CD4-positive, alpha-beta memory T cell (primary cell): ENCODE measurements at places on chromosomes 11 and 22. TPM values are rescaled to one million over a fixed set of nuclear protein-coding genes. Genes with fewer than 3 reads are reported as not detected.

The ANAPC15 gene
- 40.2 TPM for total RNA-seq

The SLC22A24 gene
- total RNA-seq: not detected

The OOSP3 gene
- total RNA-seq: not detected

The KCNJ11 gene
- not detected for total RNA-seq

- no peak for DNase-seq
Observed at GRCh38 chr11:115060840-115061239, 382.5 kb downstream of the NXPE2 start.

DNA sequence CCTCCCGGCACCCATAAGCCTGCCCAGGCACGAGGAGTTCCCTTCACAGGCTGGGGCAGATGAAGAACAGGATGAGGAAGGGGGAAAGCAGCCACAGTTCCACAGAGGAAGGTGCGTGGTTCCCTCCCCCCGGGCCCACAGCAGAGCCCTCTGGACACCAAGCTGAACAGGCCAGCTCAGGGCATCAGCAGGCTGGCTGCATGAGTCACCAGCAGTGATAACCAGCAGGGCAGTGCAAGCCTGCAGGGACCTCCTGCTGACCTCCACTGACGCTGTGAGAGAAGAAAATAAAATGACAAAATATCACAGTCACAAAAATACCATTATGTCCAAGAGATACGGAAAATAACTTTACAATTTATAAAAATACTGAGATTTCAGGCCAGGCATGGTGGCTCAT, 11.5 kb downstream of the RTL6 start:
- no peak for DNase-seq

GRCh38 chr11:33021501-33021900, 5.8 kb downstream of the DEPDC7 start:
- DNase-seq: no peak

GRCh38 chr11:696955-697491, 1.4 kb downstream of the TMEM80 start:
- DNase-seq: no peak

DNA sequence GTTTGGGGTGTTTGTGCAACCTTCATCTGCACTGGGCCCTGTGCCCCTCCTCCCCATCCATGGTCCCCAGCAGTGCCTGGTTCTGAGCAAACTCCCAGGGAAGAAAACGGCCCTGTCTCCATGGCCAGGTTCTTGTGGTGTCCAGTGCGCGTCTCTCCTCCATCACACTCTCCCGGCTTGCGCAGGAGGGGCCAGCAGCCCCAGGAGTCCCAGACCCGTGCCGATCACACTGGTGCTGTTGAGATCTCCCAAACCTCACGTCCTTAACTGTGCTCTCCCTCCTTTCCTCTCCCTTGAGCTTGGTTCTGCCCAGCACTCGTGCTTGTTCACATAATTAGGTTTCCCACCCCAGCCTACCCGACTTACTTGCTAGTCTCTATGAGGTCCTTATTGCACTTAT, 10.9 kb upstream of the GRK2 start:
- peak; percentile 37 for DNase-seq

- DNase-seq: peak; percentile 76
Observed at GRCh38 chr11:66022401-66023185, 3.7 kb downstream of the CATSPER1 start.

DNA sequence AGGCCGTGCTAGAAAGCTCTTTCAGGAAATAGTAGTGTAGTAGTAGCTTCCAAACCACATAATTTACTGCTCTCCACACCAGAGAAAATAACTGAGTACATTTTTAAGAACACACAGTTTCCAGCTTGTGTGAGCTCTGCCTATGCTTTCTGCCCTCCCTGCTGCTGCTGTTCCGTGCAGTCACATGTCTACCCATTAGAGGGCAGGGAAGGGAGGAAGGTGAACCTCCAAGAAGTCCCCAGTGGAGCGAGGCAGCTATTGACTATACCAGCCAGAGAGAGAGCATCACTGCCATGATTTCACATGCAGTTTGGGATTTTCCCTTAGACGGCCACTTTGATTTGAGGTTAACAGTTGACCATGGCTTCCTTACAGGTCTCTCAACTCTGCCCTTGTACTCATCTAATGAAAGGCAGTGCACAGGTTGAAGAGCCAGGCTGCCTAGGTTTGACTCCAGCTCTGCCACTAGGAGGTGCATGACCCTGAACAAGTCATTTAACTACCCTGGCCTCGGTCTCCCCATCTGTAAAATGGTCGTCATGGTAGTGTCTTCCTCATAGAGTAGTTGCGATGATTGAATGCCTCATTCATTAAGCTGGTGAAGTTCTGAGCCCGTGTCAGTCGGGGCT, 19.7 kb upstream of the CTTN start:
- DNase-seq: no peak

DNA sequence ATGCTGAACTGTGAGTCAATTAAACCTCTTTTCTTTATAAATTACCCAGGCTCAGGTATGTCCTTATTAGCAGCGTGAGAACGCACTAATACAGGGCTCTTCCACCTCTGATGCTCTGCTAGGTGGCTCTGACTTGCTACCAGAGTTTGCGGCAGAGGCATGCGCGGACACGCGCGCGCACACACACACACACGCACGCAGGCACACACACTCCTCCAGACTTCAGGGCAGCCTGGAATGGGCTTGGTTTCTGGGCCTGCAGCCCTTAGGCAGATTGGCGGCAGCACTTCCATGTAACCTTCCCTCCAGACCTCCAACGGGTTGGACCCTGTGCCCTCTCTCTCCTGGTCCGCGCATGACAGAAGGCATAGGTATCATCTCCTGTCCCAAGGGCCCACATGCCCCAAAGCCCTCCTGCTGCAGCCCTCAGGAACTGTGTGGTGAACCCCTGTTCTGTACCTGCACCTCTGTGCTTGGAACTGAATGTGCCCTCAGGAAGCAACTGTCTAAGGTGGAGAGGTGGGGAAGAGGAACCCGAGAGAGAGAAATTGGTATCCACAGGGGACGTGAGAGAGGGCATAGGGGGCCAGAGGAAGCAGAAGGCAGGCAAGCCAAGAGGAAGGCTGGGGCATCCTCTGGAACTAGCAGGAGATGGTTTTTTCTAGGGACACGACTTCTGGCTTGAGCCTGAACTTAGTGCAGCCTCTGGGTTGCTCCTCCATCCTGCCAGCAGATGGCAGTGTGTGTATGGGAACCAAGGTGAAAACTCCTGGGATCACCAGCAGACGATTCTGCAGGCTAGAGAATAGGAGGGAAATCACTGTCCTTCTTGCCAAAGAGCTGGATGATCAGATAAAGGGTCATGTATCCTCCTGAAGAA, 23.4 kb upstream of the RIC3 start:
- DNase-seq: peak; percentile 11

GRCh38 chr11:121634889-121635288, 182.1 kb upstream of the SORL1-AS1 start:
- DNase-seq: no peak

DNA sequence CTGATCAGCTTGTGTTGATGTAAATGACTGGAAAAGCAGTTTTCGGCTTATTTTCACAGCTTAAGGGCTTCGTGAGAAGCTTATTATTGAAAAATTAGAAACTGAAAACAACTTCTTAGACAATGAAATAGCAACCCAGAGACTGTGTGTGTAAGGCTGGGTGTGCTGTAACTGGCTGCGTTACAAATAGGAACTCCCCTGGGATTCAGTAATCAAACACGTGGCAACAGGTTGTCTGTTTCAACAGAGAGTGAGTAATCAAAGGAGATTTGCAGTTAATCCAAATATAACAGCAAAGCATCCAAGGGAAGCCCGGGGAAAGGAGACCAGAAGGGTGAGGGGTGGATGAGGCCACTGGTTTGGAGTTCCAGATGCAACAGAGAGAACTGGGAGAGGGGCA, 19.2 kb downstream of the NTM start:
- DNase-seq: no peak

DNA sequence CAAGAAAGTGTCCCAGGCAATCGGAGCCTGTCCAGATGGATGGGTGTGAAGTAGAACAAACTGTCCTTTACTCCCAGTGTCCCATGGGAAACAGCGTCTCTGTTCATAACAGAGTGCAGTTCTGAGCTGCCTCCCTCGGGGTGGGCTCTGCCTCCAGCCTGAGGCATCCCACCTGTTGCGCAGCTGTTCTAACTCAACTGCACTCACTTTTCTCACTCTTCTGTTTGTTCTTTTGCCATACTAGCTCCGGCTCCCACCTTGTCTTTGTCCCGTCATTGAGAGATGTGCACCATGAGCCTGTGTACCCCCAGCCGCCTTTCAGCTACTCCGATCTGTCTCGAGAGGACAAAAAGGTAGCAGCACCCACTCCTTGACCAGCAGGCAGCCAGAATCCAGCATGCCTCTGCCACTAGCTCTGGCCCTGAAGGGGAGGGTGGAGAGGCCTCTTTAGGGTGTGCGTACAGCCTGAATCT, 20.7 kb upstream of the CDC42EP2 start:
- no peak for DNase-seq

DNA sequence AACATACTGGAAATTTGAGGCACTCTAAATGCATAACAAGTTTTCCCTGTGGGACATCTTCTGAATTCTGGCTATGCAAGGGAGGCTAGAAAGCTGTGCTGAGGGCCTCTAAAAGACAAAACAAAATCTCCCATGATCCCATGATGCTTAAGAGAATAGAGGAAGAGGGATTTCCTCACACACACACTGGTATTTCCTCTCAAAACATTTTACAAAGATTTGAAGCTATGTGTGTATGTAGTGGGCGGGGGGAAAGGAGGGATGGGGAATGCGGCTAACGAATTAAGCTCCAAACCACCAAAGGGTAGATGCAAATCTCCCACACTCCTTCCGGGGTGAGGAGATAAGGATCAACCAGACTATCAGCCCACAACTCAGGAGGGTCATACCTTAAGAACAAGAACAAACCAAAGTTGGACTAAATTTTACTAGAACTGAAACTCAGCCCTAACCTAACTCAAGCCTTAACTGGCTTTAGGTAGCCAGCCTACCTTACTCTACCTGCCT, 6.0 kb downstream of the OR2AT4 start:
- no peak for DNase-seq

DNA sequence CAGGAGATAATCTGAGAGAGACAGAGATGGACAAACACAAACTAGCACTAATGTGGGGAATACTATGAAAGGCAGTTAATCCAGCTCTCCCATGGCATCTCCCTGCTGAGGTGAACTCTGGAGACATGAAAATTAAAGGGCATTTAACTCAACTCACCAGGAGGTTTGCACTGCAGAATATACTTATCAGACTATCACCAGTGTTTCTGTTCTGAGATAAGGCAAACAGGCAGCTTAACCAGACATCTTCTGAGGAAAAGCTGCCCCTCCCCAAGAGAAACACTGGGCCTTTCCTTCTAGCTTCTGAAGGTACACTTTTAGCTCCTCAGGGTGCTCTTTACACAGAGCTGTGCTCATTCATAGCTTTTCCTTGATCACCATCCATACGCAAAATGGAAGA, 85.5 kb downstream of the AMBRA1 start:
- DNase-seq: no peak

DNA sequence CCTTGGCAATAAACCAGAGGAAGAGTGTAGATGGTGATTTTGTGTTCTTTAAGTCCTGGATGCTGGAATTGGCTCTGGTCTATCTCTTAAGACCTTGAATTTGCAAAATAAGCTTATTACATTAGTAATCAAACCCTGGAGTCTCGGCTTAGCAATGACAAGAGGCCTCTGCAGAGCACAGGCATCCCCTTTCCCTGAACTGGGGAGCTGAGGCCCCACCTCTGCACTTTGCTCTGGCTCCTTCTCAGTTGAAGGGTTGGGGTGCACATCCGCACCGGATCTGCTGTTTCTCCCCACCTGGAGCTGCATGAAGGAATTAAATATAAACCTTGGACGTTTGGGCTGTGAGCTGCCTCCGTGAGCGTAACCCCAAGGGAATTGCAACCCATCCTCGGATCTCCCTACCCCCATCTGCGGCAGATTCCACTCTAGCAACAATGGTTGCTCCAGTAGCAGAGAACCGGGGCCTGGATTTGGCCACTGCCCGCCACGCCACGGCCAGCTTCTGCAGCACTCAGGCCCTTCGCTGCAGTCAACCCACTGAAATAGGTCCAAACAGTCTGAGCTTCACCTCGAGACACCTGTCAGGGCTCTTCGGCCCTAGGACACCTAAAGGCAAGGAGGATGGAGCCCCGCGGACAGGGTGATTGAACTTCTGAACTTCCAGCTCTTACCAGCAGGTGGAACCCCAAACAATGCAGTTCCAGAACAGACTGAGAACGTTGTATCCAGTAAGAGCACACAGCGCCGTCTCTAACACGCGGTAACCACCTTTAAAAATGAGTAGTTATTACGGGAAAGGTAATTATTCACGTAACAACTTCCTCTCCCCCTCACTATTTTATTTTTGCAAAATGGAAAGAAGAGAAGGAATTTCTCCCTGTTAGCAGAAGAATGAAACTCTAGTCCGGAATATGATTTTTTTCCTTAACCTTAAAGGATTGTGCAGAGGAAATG, 54.8 kb upstream of the CAPRIN1 start:
- peak; percentile 77 for DNase-seq

DNA sequence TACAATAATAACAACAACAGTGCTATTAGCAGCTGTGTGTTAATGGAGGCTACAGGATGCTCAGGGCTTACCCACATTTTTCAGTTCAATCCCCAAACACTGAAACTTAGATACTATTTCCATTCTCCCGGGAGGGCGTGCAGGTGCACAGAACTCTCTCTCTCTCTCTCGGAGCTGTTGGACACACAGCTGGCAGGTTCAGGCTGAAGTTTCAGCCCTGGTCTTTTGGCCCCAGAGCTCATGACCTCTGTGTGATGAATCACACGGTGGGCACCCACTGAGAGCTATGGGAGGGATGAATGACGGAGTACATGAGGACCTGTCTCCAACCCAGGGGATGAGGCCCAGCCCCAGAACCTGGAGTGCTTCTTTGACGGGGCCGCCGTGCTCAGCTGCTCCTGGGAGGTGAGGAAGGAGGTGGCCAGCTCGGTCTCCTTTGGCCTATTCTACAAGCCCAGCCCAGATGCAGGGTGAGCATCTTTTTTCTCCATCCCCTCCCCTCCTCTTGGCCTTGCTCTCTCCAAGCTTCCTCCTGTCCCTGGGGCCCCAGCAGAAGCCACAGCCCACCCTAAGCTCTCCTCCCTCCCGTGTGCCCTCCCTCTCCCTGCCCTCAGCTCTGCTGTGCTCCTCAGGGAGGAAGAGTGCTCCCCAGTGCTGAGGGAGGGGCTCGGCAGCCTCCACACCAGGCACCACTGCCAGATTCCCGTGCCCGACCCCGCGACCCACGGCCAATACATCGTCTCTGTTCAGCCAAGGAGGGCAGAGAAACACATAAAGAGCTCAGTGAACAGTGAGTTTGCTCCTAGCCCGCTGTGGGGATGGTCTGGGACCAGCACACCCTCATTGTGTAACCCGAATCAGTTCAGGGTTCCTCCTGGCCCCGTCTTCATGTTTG, 16.9 kb downstream of the CSF2RB start:
- no peak for DNase-seq

DNA sequence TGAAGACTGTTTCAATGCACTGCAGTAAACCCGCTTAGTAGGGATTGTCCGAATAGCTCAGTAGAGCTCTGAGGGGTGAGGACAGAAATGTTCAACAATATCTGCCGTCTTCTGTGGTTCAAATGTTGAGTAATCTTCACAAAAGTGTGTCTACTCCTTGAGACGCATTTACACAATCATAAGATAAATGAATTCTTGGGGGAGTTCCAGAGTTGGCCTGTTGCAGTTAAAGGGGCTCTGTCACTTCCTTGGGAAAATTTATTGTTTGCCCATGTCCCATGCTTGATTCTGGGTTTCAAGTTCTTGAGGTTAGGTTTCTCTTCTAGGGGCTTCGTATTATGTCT, 614 bp downstream of the ANO3 start:
- DNase-seq: no peak
